Midbrain (tissue), 1 donor: ENCODE measurements at places on chromosomes 5 and 9.

DNA sequence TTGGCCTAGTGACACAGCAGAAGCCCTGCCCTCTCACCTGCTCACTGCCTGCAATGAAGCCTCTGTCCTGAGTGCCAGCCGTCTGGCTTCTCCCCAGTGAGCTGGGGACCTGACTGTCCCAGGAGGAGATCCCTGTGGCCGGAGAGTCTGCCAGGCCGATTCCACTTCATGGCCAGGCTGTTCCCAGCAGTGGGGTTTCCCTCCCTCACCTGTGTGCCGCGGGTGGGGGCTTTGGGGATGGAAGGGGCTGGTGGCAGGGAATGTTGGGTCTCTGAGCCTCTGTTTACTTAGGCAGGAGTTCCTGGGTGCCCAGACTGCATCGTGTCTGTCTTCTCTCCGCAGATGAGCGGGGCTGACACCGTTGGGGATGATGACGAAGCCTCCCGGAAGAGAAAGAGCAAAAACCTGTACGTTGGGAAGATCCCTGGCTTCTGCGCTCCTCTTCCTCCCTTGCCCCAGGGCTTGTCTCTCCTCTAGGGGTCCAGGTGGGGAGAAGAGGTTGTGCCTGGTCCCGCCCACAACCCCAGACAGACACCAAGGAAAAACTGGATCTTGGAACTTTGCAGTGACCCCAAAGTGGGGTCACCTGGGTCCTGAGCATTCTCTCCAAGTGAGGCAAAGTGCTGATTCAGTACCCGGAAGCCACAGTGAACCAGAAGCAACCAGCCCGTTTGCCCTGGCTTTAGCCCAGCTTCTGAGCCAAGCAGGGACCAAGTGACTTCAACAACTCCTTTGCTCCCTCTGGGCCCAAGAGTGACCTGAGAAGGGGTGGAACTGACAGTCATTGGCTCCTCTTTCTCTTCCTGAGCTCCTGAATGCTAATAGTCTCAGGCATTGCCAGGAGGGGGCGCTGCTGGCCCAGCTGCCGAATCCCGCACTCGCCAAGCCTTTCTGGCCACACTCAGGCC lies 127.7 kb downstream of the RGS3 start:
- DNase-seq, result peak; percentile 84

DNA sequence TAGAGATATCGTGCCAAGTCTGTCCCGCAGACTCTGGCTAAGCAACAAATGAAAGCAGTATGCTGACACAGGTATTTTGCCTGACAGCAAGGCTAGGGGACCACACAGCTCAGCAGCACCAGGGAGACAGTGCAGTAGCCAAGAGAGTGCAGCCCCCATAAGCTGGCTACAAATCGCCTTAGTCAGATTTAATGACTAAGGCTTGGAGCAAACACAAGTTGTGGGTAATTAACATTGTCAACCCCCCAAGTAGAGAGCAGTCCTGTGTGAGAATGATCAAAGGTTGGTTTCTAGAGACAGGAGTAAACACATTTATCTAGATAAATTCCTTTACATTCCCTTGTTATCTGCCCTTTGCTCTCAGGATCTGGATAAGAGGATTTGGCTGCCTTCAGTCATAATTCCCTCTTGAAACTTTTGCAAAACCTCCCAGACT lies 1434.5 kb upstream of the CDH6 start:
- no peak for DNase-seq

- DNase-seq, result peak; percentile 91
These were observed at the start of gene SPRY4 for GRCh38 chr5:142324871-142325724. Gene SPRY4, minus strand, starts transcription at chr5:142325021. Its CDS starts 9,913 bp downstream, at chr5:142315108.

- DNase-seq, result peak; percentile 50
These were observed 578 bp upstream of the PSAT1 start for GRCh38 chr9:78296201-78296892.

DNA sequence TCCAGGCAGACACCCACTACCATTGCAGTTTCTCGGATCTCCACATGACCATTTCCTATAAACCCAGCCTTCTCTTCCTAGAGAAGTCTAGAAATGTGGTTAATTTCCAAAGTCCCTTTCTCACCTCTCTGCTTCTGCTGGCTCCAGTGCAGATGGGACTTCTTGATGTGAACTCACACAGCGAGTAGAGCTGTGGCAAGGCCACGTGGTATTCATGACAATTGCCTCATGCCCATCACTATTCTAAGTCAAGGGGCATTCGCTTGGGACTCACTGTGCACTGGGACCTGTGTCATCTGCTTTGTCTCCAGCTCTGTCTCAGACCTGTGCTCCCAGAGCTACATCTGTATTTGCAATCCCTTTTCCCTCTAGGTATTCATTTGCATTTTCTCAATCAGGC lies 6.2 kb downstream of the CD180 start:
- DNase-seq, result no peak

DNA sequence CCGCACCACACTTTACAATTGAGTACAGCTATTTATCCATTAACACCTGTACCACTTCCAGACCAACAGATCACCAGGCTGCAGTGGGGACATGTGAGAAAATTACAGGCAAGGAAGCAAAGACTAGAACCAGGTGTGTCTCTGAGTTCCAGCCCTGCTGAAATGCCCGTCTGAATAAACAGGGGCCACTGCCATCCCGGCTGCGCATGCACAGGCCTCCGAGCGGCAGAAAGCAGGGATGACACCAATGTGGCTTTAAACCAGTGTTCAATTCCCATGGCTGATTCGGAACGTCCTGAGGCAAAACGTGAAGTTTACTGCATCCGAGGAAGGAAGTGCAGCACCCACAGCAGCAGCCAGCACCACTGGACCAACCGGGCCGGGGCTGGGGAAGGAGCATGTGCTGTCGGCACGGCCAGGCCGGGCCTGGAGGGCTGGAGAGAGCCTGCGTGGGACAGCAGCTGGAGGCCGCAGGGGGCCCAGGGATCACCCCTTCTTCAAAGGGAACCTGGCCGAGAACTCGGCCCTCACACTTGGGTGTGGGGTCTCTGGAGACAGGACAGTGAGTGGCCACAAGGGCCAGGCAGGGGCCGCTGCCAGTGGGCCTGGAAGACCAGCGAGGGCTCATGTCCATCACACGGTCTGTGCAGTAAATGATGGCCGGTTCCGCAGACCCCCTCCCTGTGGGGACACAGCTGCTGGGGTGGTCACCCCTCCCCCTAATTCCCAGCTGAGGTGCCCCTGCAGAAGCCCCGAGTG lies 33.0 kb upstream of the SLC12A7 start:
- no peak for DNase-seq

DNA sequence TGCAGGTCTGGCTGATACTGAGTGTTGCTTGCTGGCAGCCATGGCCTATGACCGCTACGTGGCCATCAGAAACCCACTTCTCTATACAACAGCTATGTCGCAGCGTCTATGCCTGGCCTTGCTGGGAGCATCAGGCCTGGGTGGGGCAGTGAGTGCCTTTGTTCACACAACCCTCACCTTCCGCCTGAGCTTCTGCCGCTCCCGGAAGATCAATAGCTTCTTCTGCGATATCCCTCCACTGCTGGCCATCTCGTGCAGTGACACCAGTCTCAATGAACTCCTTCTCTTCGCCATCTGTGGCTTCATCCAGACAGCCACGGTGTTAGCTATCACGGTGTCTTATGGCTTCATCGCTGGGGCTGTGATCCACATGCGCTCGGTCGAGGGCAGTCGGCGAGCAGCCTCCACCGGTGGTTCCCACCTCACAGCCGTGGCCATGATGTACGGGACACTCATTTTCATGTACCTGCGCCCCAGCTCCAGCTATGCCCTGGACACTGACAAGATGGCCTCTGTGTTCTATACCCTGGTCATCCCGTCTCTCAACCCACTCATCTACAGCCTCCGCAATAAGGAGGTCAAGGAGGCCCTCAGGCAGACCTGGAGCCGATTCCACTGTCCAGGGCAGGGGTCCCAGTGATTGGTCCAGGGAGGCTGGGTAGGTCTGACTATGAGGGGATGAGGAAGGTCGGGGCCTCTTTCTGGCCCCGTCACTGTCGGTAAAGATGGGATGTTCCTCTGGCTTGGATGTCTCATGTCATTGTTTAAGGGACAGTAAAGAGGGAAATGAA lies 718 bp downstream of the OR5C1 start:
- no peak for DNase-seq

- DNase-seq, result no peak
These were observed 14.0 kb upstream of the JAK2 start for GRCh38 chr9:4970970-4971641.

DNA sequence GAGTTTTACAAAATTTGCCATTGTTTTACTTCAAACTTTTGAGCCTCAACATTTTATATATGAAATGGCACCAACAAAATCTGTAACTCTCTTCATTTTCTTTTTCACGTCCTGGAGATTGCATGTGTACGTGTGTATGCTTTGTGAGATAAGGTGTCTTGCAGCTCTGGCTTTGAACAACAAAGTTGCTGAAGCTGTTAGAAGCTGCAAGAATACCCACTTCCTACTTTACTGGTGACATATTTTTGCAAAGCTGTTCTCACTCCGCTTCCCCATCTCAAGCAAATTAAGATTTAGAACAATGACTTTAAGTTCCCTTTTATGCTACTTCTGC lies 41.8 kb downstream of the FYB1 start:
- DNase-seq, result no peak

DNA sequence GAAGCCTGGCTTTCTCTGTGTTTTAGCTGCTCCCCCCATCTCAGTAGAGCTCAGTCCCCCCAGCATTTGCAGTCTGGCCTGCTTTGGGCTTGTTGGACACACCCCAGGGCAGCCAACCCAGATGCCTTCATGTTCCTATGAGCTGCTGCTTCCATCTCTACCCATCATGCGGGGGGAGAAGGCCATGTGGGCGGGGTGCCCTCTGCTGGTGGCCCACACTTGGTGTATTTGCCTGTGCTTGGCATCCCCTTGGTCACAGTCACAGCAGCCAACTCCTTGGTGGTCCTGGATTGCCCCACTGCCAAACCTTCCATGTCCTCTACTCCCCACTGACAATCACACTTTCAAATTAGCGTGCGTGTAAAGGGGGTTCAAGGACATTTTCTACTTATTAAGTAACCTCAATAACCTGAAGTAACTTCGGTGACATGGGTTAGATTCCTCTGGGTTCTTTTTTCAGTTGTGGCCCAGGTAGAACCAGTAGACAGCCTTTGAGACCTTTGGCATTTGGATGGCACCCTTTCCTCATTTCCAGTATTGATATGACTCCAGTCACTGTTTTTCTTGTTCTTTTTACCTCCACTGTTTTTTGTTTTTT lies 42.8 kb downstream of the SNX30 start:
- DNase-seq, result peak; percentile 81

DNA sequence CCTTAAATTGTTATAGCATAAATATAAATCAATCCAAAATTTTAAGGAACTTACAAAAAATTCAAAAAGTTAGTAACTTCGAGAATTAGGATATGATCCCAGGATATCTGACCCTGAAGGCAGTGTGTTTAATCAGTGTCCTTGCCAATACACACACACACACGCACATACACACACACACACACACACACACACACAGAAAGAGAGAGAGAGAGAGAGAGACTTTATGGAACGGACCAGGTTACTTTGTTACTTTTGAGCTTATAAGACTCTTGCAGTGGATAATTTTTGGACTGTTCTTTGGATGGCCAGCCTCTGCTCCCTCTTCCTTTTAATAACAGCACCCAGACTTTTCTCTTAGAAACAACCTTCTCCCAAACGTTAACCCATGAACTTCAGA lies 322.9 kb downstream of the NFIB start:
- DNase-seq, result no peak

GRCh38 chr5:74040065-74040551 lies 414.1 kb downstream of the ARHGEF28 start:
- DNase-seq, result no peak

DNA sequence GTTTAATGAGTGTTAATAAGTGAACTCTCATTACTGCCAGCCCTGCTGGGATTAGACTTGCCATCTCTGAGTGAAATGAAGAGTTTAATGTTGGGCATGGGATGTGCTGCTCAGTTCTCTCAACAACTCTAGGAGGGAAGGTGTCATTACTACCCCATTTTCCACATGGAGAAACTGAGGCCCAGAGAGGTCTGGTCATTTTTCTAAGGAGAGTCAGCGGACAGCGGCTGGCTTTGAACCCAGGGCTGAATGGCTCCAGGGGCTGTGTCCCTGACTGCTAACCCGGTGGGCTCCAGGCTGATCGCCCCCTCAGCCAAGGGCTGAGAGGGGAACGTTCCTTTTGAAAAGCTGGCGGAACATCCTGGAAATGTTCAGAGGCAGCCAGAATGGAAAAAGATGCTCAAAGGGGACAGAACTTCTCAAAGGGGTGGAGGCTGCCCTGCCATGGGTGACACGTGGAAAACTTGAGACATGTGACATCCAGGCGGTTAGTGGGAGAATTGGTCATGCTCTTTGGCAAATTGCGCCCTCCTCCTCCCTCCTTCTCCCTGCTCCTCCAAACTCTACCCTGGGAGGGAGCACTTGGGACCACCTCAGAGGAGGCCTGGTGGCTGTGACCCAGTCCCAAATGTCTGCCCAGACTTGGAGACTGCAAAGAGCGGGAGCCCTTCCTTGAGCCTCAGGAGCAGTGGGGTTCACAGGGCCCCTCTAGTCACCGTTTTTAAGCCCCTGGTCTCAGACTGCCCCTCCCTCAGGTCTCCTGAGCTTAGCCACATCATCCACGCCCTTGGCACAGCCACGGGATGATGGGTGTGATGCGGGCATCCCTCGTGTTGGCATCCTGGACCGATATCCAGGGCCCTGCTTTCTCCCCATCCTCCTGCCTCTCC lies 28.7 kb downstream of the DNM1 start:
- no peak for DNase-seq

- no peak for DNase-seq
These were observed 166.0 kb upstream of the IRX2 start for GRCh38 chr5:2917524-2917923.

DNA sequence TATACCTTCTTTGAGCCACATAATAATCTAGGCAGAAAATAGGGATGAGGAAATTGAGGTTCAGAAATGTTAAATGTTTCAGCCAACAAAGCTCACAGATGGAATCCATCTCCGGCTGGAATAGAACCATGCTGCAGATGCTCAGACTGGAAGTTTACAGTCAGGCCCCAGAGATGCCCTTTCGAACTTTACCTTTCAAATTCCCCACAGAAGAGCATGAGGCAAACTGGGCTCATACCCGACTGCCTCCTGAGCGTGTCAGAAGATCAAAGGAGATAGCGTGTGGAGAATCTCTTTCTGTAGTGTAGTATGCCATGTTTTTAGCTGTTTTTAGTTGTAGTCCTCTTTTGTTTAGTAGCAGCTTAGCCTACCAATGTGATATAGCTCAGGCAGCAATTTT lies 72.0 kb upstream of the DAP start:
- DNase-seq, result no peak
